ENCODE measurements at places on chromosomes 12 and 14. TPM values are rescaled to one million over a fixed set of nuclear protein-coding genes. Genes with fewer than 3 reads are reported as not detected.

The FAR2 gene
- total RNA-seq, result 27.2 TPM

The KRT85 gene
- not detected for total RNA-seq

The ASIC1 gene
- total RNA-seq, result 4.5 TPM

The CD163 gene
- total RNA-seq, result 0.77 TPM

The HHIPL1 gene
- total RNA-seq, result 2.0 TPM

The CCER1 gene
- total RNA-seq, result not detected

The TRHDE gene
- 5.5 TPM for total RNA-seq

The SERPINA12 gene
- total RNA-seq, result not detected

The KRT74 gene
- total RNA-seq, result not detected

The GRIP1 gene
- 22.5 TPM for total RNA-seq

The TSHR gene
- total RNA-seq, result not detected

The PRICKLE1 gene
- 11.7 TPM for total RNA-seq

The ADAM21 gene
- not detected for total RNA-seq

The CD163L1 gene
- total RNA-seq, result 0.32 TPM

The MSI1 gene
- 64.5 TPM for total RNA-seq

The SERPINA3 gene
- 3.5 TPM for total RNA-seq

The DAO gene
- total RNA-seq, result 0.17 TPM

The TRPV4 gene
- 2.9 TPM for total RNA-seq

The TMEM253 gene
- total RNA-seq, result 1.7 TPM

The RTL1 gene
- 0.07 TPM for total RNA-seq
